Skin of body (tissue), 3 donors: ENCODE measurements at places on chromosomes 7 and 10.

- DNase-seq: no peak
Observed at GRCh38 chr10:132957131-132957530, 14.8 kb upstream of the CFAP46 start.

DNA sequence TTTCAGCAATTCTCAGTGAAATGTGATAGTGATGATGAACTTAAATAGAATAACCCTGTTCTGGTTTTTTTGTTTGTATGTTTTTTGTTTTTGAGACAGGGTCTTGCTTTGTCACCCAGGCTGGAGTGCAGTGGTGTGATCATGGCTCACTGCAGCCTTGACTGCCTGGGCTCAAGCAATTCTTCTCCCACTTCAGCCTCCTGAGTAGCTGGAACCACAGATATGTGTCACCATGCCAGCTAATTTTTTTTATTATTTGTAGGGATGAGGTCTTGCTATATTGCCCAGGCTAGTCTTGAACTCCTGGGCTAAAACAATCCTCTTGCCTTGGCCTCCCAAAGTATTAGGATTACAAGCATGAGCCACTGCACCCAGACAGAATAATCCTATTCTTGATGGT lies 14.3 kb upstream of the COL17A1 start:
- DNase-seq: no peak

GRCh38 chr10:95254629-95255028 lies 36.2 kb downstream of the PDLIM1 start:
- no peak for DNase-seq

DNA sequence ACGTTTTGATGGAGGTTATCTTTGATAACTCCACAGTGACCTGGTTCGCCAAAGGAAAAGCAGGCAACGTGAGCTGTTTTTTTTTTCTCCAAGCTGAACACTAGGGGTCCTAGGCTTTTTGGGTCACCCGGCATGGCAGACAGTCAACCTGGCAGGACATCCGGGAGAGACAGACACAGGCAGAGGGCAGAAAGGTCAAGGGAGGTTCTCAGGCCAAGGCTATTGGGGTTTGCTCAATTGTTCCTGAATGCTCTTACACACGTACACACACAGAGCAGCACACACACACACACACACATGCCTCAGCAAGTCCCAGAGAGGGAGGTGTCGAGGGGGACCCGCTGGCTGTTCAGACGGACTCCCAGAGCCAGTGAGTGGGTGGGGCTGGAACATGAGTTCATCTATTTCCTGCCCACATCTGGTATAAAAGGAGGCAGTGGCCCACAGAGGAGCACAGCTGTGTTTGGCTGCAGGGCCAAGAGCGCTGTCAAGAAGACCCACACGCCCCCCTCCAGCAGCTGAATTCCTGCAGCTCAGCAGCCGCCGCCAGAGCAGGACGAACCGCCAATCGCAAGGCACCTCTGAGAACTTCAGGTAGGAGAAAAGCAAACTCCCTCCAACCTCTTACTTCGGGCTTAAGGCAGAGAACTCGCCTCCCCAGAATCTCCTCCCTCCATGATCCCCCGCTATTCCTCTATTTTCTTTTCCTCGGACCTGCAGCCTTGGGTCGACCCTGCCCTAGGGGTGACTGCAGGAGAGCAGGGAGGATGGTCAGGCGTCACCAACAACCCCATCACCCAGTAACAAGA lies at the start of gene SERPINE1:
TSS of gene SERPINE1 (plus strand) at position 454 of the 809 bp plus-strand sequence. CDS start 1,290 bp downstream, outside the sequence.
- DNase-seq: peak; percentile 95

DNA sequence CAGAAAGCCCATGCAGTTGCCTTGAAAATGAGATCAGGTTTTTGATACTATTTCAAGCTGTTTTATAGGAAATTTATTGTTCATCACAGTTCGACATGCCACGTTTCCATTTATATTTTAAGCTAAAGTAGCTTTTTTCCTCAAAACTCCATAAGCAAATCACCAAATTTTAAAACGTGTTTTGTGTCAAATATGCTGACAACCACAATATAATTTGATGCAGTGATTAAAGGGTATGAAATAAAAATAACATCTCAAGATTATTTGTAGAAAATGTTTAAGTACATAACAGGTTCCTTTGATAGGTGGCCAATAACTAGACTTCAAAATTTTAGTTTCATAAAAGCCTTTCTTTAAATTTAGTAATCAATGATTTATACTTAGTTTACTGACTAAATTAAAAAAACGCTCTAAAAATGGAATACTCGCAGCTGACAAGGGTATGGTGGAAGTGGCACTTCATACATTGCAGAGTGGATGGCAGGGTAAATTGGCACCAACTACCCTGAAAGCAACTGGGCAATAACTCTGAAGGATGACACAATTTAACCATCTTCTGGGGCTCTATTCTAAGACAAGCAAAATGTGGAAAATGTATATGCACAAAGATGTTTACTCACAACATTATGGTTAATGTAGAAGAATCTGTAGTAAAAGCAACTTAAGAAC lies 481.6 kb downstream of the TNS3 start:
- no peak for DNase-seq

DNA sequence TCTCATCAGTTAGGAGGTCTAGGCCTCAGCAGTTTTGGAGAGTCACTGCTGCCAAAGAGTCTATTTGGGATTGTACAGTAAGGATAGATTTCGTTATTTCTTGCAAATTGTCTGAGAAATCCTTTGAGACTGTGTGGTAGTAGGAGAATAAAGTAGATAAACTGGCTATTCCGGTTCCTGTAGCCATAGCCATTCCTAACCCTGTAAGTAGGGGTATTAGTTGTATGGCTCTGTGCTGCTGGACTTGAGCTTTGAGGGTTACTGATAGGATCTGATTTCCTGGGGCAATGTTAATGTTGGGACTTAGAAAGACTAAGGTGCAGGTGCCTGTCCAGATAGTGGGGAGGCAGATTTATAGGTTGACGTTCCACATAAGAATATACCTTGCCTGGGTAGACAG lies 36.1 kb upstream of the ZNF138 start:
- DNase-seq: no peak

DNA sequence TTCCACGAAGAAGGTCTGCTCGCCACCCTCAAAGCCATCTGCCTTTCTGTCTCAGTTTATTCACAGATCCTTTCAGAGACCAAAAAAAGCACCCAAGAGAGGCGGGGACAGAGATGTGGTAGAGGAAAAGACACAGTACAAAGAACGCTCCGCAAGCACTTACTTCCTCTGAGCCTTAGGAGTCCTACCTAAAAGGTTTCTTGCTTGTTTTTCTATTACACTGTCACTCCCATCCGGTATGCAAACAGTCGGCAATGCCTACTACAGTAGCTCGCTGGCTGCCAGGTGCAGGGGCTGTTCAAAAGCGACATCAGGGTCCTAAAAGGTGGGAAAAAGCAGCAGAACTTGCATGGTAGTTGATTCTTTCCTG lies 816 bp downstream of the TECPR1 start:
- no peak for DNase-seq

DNA sequence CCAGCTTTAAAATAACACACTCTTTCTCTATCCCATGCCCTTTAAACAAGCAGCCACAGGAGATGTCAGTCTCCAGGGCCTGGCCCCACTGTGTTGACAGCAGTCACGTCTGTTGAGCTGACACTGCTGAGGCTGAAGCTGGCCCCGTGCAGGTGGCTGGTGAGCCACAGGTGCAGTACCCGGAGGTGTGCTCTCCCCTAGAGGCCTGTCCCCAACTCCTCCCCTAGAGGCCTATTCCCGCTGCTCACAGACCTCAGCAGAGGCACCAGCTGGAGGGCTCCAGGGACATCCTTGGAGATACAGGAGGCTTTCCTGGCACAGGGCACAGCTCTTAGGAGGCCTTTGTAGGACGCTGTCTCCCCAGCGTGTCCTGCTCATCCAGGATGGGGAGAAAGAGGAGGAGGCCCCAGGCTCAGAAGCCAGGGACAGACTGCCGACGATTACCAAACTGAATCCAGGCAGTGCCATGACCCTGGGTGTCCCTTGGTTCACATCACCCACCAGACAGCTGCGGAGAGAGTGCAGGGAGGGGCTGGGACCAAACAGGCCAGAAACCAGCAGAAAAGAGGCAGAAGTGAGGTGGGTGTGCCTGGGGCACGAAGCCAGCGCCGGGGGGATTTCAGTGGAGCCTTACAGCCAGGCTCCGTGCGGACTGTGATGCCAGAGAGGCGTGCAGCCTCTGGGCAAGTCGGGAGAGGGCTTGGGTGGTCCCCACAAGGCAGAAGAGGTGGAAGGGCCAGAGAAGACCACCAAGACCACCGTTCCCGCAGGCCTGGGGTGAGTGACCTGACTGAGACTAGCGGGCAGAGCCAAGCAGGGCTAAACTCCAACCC lies 18.5 kb upstream of the TTYH3 start:
- DNase-seq: no peak

DNA sequence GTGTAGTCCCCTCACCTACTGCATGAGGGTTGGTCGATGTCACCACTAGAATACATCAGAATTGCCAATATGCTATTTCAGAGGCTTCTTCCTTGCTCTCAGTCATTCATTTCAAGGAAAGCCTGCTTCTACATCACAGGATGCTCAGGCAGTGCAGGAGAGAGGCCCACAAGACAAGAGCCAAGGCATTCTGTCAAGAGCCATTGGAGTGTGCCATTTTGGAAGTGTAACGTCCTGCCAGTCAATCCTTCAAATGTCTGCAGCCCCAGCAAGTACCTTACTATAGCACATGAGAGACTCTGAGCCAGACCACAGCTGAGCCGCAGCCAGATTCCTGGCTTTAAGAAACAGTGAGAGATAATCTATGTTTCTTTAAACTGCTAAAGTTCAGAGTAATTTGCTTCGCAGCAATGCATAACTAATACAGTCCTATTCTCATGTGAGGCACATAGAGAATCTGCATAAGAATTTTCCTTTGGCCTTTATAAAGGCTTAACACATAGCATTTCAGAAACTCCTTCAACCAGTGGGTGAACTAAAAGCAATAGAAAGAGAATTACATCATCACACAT lies 166.5 kb upstream of the GNAI1 start:
- DNase-seq: no peak

DNA sequence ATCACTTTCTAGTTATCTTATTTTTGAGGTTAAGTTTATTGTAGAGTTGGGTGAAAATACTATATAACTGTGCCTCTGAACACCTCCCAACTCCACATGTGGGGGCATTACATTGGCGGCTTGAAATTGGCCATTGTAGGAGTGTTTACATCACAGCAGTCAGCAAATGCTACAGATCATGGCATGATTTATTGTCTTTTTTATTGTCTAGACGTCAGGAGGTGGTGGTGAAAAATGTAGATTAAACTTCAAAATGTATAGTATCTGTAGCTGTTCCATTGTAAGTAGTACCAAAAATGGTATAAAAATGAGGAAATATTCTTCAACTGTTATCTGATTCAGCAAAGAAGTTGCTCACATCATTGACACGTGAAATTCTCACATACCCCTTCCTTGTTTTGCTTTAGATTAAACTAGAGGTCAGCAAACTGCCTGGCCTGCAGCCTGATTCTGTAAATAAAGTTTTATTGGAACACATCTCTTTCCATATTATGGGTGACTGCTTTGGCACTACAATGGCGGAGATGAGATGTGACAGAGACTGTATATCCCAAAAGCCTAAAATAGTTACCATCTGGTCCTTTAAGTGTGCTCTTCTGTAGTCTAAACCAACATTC lies 35.0 kb downstream of the TAF3 start:
- no peak for DNase-seq

DNA sequence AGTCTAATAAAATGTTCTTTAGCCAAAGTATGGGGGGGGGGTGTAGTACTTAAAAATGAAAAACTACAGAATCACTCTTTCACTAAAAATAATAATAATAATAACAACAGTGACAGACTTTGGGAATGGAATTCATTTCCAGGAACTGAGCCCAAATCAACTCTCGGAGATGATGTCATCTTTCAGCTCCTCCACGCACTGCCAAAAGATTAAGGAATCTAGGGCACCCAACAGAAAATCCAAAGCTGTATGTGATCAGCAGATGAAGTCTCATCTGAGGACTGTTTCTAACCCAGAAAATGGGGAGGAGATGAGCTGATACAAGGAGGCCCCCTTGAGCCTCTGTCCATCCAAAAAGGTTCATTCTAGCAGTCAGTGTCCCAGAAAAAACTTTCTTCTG lies 54.5 kb downstream of the GRB10 start:
- peak; percentile 49 for DNase-seq

DNA sequence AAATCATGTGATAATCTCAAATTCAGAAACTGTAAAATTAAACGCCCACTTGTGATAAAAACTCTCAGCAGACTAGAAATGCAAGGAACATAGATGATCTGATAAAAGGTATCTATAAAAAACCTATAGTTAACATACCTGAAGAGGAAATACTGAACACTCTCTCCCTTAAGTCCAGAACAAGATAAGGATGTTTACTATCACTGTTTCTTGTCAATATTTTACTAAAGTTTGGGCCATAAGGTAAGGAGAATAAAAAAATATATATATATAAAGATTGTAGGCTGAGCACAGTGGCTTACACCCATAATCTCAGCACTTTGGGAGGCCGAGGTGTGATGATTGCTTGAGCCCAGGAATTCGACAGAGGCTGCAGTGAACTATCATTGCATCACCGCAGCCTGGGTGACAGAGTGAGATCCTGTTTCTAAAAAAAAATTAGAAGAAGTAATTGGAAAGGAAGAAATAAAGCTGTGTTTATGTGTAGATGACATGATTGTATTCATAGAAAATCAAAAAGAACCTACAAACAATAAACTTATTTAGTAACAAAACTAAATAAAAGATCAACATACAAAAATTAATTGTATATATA lies 28.4 kb downstream of the MPLKIP start:
- no peak for DNase-seq

- DNase-seq: no peak
Observed at GRCh38 chr10:111836064-111836463, 347.5 kb downstream of the GPAM start.

GRCh38 chr10:44070282-44070681 lies 314.6 kb downstream of the CXCL12 start:
- DNase-seq: no peak

DNA sequence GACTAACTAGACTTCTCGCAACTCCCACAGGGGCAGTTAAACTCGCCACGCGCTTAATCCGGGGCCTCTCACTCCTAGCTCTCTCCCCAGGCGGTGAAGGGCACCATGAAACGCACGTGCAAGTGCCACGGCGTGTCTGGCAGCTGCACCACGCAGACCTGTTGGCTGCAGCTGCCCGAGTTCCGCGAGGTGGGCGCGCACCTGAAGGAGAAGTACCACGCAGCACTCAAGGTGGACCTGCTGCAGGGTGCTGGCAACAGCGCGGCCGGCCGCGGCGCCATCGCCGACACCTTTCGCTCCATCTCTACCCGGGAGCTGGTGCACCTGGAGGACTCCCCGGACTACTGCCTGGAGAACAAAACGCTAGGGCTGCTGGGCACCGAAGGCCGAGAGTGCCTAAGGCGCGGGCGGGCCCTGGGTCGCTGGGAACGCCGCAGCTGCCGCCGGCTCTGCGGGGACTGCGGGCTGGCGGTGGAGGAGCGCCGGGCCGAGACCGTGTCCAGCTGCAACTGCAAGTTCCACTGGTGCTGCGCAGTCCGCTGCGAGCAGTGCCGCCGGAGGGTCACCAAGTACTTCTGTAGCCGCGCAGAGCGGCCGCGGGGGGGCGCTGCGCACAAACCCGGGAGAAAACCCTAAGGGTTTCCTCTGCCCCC lies 19.5 kb downstream of the WNT8B start:
- DNase-seq: no peak

GRCh38 chr10:110205051-110205675 lies 2.2 kb upstream of the MXI1 start:
- DNase-seq: no peak
